Astrocyte (in vitro differentiated cells and primary cell): ENCODE measurements at places on chromosomes 11 and 22. TPM values are rescaled to one million over a fixed set of nuclear protein-coding genes. Genes with fewer than 3 reads are reported as not detected.

GRCh38 chr11:6565988-6566703, 37.3 kb downstream of the RRP8 start:
- H3K36me3 ChIP-seq = peaks cover 2% of the 10 kb centered on the region
- H3K4me3 ChIP-seq = no peak overlapping the region
- no peak for DNase-seq

- peak; percentile 30 for DNase-seq
- H3K4me1 ChIP-seq = no peaks in the 10 kb centered on the region
- H3K27ac ChIP-seq = no peak overlapping the region
- H3K36me3 ChIP-seq = peaks cover 20% of the 10 kb centered on the region
These were observed 18.8 kb upstream of the MAML2 start for GRCh38 chr11:96361778-96362177.

DNA sequence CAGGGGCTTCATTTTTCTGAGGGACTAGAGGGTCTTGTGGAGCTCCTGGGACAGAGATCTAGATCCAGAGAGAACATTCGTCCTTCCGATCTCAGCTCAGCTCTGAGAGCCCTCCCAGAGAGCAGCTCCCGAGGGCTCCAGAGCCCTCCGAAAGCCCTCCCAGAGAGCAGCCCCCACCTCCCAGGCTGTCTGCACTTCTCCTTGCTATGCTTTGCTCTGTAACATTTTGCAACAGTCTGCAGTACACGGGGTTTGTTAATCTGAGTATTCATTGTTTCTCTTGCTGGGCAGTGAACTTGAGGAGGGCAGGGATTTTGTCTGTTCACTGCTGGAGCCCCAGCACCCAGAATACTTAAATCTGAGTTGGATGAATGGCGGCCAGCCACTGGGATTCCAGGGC, 2.6 kb downstream of the GGA1 start:
- no peak overlapping the region for H3K4me3 ChIP-seq
- H3K4me1 ChIP-seq = peaks cover 19% of the 10 kb centered on the region
- no peak overlapping the region for H3K27ac ChIP-seq
- DNase-seq = no peak
- H3K27me3 ChIP-seq = no peaks in the 10 kb centered on the region
- H3K36me3 ChIP-seq = no peaks in the 10 kb centered on the region

- H3K4me1 ChIP-seq = no peaks in the 10 kb centered on the region
- H3K4me3 ChIP-seq = no peak overlapping the region
- no peak overlapping the region for H3K27ac ChIP-seq
- no peak for DNase-seq
- H3K27me3 ChIP-seq = peaks cover 10% of the 10 kb centered on the region
These were observed 38.3 kb upstream of the SYT13 start for GRCh38 chr11:45324459-45324858.

DNA sequence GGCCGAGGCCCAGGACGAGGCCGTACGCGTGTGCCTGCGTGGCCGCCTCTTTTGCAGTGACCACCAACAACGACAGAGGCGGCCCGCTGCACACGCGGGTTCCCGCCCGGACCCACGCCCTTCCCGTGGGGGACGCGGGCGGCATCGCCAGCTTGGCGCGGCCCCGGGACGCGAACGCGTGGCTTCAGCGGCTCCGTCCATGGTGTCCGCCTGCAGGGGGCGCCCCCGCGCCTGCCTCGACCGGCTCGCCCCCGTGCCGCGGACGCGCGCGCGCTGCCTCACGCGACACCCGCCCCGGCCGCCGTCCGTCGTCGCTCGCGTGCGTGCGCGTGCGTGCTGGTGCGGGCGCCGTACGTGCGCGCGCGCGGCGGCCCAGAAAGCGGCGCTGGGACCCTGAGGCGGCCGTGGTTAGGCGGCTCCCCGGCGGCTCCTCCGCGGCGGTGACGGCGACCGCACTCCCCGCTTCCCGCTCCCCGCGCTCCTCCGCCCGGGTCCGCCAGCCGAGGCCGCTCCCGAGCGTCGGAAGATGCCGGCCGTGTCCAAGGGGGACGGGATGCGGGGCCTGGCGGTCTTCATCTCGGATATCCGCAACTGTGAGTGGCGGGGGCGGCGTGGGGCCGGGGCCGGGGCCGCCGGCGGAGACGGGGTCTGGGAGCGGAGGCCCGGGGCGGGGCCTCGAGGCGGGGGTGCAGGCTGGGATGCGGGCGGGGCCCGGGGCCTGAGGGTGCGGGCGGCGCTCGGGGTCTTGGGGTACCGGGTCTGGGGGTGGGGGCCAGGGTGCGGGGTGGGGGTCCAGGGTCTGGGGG, at the start of gene AP2A2:
Gene AP2A2 (plus strand): TSS at position 375 of the 806 bp plus-strand sequence. CDS start 152 bp downstream, at position 527.
- H3K4me3 ChIP-seq = peak within 1 kb of the TSS; percentile 88
- H3K27me3 ChIP-seq = no peaks in the 10 kb centered on the region
- DNase-seq = peak; percentile 76

- no peak for DNase-seq
- H3K4me1 ChIP-seq = peaks cover 32% of the 10 kb centered on the region
- H3K27me3 ChIP-seq = no peaks in the 10 kb centered on the region
- no peak overlapping the region for H3K27ac ChIP-seq
- peak overlapping the region; percentile 51 for H3K4me3 ChIP-seq
- H3K36me3 ChIP-seq = peaks cover 7% of the 10 kb centered on the region
These were observed 3.7 kb downstream of the RNH1 start for GRCh38 chr11:503179-503981.

GRCh38 chr11:68412593-68413475, 47.7 kb upstream of the PPP6R3 start:
- no peaks in the 10 kb centered on the region for H3K27me3 ChIP-seq
- H3K4me1 ChIP-seq = no peaks in the 10 kb centered on the region
- no peak overlapping the region for H3K4me3 ChIP-seq
- peaks cover 2% of the 10 kb centered on the region for H3K36me3 ChIP-seq

- peaks cover 4% of the 10 kb centered on the region for H3K36me3 ChIP-seq
- peaks cover 6% of the 10 kb centered on the region for H3K4me1 ChIP-seq
These were observed 85.7 kb downstream of the WNT11 start for GRCh38 chr11:76120513-76121101.

DNA sequence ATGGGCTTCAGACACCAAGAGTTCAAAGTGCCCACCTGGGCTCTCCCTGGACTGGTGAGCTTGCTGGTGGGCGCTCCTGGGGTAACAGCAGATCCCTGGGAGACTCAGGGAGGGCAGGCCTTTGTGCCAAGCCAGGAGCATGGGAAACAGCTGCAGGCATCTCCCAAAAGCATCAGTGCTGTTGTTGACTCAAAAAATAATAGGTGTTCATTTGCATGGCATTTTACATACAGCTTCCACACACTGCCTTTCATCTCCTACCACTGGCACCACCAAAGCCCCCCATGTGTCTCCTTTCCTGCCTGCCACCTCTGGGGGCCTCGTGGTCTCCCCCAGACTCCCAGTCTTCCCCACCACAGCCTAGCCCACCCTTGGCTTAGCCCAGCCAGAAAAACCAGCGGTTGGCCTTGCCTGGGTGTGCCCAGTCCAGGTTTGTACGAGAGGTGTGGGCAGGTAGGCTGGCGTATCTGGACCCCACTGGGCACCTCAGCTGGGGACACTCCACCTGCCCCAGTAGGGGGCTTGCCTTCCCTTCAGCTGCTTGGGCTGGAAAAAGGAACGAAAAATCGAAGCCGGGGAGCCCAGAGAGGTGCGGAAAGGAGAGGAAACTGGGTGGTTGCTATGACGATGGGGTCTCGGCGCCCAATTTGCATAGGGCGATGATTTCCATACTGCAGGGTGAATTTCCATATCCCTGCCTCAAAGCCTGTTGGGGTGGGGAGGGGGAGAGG, 15.0 kb downstream of the POU2F3 start:
- no peaks in the 10 kb centered on the region for H3K36me3 ChIP-seq
- no peak for DNase-seq
- peaks cover 52% of the 10 kb centered on the region for H3K27me3 ChIP-seq
- H3K4me1 ChIP-seq = no peaks in the 10 kb centered on the region
- H3K4me3 ChIP-seq = no peak overlapping the region

- no peaks in the 10 kb centered on the region for H3K36me3 ChIP-seq
- no peaks in the 10 kb centered on the region for H3K4me1 ChIP-seq
- H3K4me3 ChIP-seq = no peak overlapping the region
- no peaks in the 10 kb centered on the region for H3K27me3 ChIP-seq
- H3K27ac ChIP-seq = no peak overlapping the region
These were observed 673.0 kb upstream of the CHORDC1 start for GRCh38 chr11:90895850-90896249.

The CLNS1A gene
- total RNA-seq = 94.6 and 104 TPM in 2 replicates

The CCDC88B gene
- total RNA-seq = 1.2 and 1.6 TPM in 2 replicates

The OR10D3 gene
- not detected in 2 replicates for total RNA-seq

The BTG4 gene
- total RNA-seq = 0.50 and 0.55 TPM in 2 replicates
